ENCODE measurements at places on chromosomes 13 and 19. TPM values are rescaled to one million over a fixed set of nuclear protein-coding genes. Genes with fewer than 3 reads are reported as not detected.
A peak's percentile ranks its signal among the peaks of the same experiment; 100 is the strongest.

Gene SIGLEC8
- total RNA-seq, result 0.41 TPM

Gene NLRP11
- not detected for total RNA-seq

Gene ACP4
- not detected for total RNA-seq

Gene PRR12
- 24.5 TPM for total RNA-seq

Gene ALOX5AP
- 69.9 TPM for total RNA-seq

DNA sequence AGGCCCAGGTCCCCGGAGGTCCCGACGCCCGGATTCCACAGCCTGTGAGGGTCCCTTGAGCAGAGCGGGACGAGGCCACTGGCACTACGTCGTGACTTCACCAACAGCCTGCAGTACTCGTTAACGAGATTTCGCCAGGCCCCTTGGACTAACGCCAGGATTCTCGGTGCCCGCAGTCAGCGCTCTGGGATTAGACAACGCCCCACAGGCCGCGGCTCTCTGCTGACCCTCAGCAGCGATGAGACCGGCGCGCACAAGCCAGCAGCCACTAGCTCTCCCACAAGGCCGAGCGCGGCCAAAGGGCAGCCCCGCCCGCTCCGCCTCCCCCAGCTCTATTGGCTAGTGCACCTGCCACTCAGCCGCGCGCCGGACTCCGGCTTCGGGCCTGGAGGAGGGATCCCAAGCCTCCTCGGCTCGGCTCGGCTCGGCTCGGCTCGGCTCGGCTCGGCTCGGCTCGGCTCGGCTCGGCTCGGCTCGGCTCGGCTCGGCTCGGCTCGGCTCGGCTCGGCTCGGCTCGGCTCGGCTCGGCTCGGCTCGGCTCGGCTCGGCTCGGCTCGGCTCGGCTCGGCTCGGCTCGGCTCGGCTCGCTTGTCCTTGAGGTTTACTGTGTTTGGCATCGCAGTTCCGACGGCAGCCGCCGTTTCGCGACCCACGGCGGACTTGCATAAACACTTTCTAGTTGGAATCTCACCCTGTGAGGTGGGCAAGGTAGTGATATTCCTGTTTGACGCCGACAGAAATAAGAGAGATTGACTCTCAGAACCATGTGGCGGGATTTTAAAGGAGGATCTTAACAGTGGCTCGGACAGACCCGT, 231.7 kb upstream of the SERP2 start:
- peak; percentile 91 for DNase-seq

- DNase-seq, result no peak
These were observed 33.3 kb downstream of the MCF2L start for GRCh38 chr13:113002206-113002912.

- DNase-seq, result peak; percentile 60
These were observed at the start of gene RAB3D for GRCh38 chr19:11339254-11340098. Gene RAB3D, minus strand, starts transcription at chr19:11339657. Its CDS starts 2,258 bp downstream, at chr19:11337399.

DNA sequence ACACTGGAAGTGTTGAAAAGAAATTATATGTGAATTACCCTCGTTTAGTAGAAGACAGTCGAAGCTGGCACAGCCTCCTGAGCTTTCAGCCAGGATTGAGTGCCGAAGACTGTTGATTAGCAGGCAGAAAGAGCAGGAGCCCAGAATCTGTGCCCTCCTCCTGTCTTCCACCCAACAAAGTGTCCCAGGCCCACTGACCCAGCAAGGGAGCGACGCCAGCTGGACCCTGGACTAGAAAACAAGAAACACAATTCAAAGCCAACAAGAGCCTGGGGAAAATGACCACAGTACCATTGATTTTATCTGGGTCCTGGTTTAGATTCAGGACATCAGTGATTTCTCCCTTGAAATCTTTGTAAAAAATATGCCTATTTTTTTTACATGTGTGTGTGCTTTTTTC, 120.7 kb downstream of the RXFP2 start:
- no peak for DNase-seq

DNA sequence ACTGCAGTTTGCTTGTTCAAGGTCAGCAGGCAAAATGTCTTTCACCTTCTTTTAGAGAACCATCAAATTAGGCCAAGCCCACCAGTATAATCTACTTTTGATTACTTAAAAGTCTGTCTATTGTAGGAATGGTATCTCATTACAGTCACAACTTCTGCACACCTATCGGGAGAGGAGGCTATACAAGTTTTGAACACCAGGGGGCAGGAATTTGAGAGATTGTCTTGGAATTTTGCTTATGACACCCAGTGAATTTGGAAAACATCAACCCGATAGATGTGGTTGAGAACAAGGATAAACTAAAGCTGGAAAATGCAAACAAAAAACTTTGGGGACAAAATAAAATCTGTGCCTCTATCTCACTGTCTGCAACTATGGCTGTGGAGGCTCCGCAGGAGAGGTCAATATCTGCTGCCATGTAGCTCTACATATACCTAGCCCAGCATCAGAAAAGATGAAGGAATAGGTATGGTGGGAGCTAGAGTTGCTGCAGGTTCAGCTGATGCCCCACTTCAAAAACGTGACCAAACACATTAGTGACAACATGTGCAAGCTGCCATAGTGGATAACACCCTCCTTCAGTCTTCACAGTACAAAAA, 1299.2 kb upstream of the SPRY2 start:
- DNase-seq, result no peak

DNA sequence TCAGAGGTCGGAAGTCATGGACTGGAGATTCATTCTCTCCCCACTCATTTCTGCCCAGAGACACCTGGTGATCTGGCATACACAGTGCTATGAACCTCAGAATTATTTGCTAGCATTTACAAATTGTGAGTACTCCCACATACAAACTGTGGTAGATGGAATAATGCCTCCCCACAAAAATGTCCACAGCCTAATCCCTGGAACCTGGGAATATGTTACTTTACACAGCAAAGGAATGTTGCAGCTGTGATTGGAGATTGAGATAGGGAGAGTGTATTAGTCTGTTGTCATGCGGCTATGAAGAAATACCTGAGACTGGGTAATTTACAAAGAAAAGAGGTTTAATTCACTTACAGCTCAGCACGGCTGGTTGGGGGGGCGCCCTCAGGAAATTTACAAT, 3.1 kb upstream of the UQCRFS1 start:
- DNase-seq, result no peak
